RWPE1 (cell line): ENCODE measurements at places on chromosomes 2 and 18.

DNA sequence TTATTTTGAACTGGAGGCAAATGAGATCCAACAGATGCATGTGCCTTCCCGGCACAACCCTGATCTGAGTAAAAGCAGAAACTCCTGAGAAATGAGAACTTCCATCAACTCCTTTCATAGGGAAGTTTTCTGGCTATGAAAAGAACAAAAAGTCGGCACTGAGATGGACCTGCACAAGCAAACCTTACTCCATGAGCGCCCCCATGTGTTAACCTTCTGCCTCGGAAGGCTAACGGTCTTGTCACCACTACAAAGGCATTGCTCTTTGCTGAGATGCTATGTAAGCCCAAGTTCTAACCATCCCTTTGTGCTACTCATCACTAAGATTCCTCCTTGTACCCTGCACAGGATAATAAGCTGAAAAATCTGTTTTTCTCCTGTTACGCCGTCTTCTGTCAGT lies 57.3 kb upstream of the SULT1C3 start:
- DNase-seq = no peak

DNA sequence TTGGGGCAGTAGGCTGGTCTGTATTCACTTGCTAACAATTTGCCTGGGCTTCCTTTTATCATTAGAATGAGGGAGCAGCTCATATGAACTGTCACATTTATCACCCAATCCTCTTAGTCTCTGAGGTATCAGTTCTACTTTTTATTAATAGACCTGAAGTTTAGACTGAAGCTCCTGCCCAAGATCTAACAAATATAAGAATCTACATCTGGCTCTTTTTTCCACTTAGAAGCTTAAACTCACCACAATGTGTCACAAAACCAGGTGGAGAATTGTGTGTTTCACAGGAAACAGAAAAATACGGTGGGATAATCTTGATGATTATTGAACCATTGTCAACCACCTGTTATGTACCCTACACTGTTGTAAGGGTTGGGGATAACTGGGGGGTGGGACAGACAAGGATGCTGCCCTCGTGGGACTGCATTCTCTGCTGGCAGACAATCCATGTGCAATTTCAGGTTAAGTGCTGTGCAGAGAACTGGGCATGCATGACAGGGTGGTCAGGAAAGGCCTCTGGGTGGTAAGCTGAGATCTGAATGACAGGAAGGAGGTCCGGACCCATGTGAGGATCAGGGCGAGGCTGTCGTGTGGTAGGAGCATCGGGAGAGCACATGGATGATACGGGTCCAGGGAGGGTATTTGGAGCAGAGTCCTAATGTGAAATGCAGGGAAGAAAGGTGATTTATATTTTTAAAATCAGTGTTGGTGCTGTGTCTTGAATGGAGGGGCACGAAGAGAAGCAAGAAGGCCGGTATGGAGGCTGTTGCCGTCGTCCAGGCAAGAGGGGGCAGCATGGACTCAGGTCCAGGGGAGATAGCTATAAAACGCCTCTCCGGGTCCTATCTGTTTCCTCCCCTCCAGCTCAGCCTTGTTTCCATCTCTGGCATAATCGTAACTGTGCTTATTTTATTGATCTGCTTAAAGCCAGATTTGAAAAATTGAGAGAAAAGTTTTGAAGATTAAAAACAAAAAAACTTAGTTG lies 17.6 kb downstream of the MYL12B start:
- no peak for DNase-seq

- DNase-seq = peak; percentile 8
These were observed 593.3 kb upstream of the FANCL start for GRCh38 chr2:58834404-58834803.

- no peak for DNase-seq
These were observed 21.6 kb downstream of the TWIST2 start for GRCh38 chr2:238869293-238870124.

- DNase-seq = no peak
These were observed 459.4 kb upstream of the MC4R start for GRCh38 chr18:60831971-60832370.

- no peak for DNase-seq
These were observed 38.0 kb downstream of the AKAIN1 start for GRCh38 chr18:5159080-5159479.

- no peak for DNase-seq
These were observed 404.6 kb upstream of the CWC22 start for GRCh38 chr2:180411661-180412060.

- no peak for DNase-seq
These were observed 2.4 kb downstream of the FNDC4 start for GRCh38 chr2:27492557-27492956.

GRCh38 chr18:39421276-39421675 lies 1855.7 kb upstream of the CELF4 start:
- DNase-seq = no peak

GRCh38 chr2:3079466-3079865 lies 298.2 kb downstream of the EIPR1 start:
- DNase-seq = no peak

- DNase-seq = no peak
These were observed 22.0 kb downstream of the TMEM127 start for GRCh38 chr2:96243843-96244242.

DNA sequence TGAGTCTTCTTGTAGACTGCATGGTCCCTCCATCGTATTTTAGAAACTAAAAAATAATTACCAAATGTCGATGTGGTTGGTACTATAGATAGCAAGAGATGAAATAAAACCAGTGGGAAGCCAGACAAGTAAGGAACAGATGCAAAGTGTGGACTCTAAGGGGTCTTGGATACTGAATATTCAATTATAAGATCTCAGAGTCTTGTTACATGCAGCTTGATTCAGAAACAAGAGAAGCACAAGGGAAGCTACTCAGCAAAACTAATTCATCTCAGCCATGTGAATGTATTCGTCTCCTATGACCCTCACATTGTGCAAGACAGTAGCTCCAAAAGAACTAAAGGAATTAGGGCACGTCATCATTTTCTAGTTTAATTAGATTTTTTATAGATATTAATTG lies 80.9 kb downstream of the CDH20 start:
- no peak for DNase-seq

GRCh38 chr2:39836638-39837037 lies 57.6 kb upstream of the THUMPD2 start:
- DNase-seq = no peak

DNA sequence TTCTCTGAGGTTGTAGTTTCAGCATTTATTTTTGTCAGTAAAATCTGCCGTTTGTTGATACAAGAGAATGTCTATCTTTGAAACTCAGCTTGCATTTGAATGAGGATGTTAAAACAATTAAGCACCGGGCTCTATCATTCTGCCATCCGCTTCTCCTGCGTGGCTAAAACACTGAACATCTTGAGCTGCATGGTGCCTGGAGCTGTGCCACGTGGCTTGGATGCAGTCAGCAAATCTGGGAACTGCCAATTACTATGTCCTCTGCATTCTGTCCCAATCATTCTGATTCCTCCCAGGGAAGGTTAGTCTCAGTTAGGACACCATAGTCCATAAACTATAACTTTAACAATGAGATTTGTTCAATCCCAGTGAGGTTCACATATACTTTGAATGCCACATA lies 598.4 kb downstream of the FBXO15 start:
- no peak for DNase-seq

DNA sequence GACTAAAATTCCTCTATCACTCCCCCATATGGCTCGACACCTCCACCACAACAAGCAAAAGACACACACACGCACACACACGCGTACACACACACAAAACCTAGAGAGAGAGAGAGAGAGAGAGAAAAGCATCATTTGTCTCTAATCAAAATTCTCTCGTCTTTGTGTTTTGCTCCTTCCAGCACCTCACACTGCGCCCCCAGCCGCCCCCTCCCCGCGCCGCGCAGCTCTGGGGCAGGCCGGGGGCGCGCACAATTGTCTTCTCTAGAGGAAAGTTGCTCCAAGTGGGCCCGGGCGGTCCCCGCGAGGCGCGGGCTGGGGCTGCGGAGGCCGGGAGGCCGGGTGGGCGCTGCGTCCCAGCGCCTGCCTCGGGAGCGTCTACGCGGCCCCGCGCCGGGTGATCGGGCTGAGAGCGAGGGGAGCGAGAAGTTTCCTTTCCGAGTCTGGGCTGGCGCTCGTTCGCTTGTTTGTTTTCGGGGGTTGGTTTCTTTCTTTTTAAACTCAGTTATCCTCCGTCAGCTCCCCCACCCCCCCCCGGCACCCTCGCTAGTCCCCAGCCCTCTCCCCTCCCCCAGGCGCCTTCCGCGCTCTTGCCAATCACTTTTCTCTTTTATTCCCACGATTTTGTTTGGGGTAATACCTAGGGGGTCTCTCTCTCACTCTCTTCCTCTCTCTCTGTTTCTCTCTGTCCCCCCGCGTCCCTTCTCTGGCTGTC lies 4.1 kb downstream of the ZEB2 start:
- DNase-seq = no peak

- DNase-seq = no peak
These were observed 12.9 kb upstream of the EPAS1 start for GRCh38 chr2:46284260-46284659.

DNA sequence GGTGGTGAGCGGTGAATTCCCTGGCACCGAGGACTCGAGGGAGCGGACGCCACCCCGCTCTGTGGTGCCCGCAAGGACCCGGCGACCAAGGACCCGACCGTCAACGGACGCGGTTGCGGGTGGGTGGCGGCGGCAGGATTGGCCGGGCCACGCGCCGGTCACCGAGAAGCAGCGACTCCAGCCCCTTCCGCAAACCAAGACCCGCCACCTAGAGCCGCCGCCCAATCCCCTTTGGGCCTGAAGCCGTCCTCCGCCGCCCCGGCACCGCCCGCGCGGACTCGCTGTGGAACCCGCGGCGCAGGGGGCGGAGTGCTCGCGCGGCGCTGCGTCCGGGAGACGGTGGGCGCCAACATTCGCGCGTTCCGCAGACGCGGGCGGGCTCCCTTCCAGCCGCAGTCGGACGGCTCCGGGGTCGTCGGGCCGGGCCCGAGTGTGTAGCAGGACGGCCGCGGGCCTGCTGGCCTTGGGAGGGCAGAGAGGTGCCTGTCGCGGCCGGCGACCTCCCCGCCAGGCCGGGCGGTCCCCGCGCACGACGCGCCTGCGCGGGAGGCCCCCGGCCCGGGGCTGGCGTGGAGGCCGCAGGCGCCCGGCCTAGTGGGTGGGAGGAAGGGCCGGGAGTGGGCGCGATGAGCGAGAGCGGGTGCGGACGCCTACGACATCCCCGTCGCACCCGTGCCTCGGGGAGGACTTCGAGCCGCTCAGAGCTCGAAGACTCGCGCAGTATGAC lies at the start of the genes FAM228B and PFN4:
Gene FAM228B, plus strand, starts transcription at position 275 of the 727 bp plus-strand sequence. CDS start 893 bp downstream, outside the sequence.
Gene PFN4, minus strand, starts transcription at position 140 of the 727 bp plus-strand sequence. CDS start 799 bp downstream, outside the sequence.
- DNase-seq = peak; percentile 79

- DNase-seq = no peak
These were observed 1352.9 kb upstream of the CHAC2 start for GRCh38 chr2:52414561-52415295.

- no peak for DNase-seq
These were observed 158.3 kb downstream of the ANTXR1 start for GRCh38 chr2:69171116-69171896.

DNA sequence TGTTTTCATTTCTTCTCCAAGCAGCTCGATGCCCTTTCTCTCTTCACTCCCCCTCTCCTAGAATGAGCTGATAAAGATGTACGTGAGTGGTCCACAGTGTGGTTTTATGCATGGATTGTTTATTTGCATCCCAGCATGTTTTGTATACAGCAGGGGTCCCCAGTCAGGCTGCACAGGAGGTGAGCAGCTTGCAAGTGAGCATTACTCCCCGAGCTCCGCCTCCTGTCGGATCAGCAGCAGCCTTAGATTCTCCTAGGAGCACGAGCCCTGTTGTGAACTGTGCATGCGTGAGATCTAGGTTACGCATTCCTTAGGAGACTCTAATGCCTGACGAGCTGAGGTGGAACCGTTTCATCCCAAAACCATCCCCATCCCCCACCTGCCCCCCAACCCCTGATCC lies 262.6 kb downstream of the AGAP1 start:
- DNase-seq = no peak

DNA sequence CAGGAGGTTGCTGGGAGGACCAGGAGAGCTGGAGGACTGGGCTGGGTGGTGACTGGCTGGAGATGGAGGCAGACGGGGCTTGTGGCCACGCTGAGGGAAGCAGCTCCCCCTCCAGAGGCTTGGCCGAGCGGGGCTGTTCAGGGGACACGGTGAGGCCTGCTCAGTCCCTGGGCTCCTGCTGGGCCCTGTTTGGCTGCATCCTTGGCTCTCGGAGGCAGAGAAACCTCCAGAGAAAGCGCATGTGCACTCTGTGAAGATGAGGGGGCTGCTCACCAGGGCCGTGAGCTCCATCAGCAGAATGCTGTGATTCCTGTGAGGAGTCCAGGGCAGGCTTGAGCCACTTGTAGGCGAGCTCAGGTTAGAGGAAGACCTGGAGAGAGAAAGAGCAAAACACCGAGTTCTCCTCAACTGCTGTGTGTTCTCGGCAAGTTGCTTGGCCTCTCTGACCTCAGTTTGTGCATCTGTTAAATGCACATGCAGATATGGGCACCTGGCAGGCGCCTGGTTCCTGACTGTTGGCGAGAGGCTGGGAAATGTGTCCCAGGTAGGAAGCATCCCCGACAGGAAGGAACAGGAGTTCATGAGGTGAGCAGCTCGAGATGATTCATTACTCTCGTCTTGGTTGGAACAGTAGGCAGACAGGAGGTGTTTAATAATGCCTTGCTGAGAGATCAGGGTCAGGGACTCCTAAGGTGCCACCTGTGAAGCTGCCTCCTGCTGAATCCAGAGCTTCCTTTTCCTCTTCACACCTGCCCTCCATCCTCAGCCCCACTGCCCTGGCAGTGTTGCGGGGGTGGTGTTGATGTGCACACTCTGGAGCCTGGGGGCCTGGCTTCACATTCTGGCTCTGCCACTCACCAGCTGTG lies 941 bp downstream of the ZAP70 start:
- peak; percentile 20 for DNase-seq

- DNase-seq = no peak
These were observed 61.2 kb upstream of the CUL3 start for GRCh38 chr2:224646242-224646846.

GRCh38 chr18:22368021-22368420 lies 49.7 kb downstream of the CTAGE1 start:
- DNase-seq = no peak
